ENCODE measurements at places on chromosomes 5 and 9.

DNA sequence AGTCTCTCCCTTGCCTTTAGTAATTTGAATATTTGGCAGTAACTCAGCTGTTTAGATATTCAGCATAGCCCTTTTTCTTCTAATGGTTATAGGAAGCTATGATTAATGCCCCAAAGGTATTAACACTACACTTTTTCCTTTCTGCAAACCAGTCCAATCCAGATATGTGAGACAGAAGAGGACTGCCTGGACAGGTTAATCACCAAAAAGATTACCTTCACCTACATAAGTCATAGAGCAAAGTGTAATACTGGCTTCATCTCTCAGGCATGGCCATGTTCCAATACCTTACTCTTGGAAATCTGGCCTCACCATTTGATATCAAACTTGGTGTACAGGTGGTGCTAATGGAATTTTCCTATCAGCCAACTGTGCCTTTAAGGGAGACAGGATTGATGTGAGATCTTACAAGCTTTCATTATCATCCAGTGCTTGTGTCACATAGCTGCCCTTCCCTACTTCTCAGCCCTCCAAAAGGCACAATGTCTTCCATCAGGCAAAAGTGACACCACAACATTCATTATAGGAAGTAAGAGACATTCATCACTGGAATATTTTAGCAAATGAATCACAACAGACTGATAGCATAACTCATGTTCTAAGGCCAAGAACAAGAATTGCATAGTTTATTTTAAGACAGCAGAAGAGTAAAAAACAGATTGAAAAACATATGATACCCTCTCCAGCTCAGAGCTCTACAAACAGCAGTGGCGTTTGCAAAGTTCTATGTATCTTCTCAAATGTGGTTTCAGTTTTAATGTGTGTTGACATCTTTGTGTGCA is 91.2 kb upstream of the PAM start:
- H3K4me3 ChIP-seq, result no peak overlapping the region
- DNase-seq, result no peak
- no peak overlapping the region for H3K27ac ChIP-seq
- H3K36me3 ChIP-seq, result no peaks in the 10 kb centered on the region

DNA sequence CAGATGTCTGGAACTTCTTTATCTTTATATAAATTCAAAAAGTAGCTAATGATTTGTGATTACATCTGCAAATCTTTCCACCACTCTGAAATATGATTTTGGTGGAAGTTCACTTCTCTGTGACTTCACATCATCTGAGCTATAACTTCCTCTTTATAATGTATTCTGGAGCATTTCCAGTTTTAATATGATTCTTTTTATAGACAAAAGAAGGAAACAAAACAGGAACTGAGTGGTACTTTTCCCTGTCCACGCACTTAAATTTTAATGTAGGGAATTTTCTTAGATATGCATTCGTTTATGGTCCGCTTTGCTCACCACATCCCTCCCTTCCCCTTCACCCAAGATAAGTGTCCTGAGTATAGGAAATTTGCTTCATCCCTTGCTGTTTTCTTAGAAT is 333.5 kb downstream of the CHSY3 start:
- H3K27ac ChIP-seq, result no peak overlapping the region
- no peaks in the 10 kb centered on the region for H3K27me3 ChIP-seq
- no peak overlapping the region for H3K4me3 ChIP-seq
- no peaks in the 10 kb centered on the region for H3K36me3 ChIP-seq

GRCh38 chr5:107809201-107810034 is 138.7 kb upstream of the EFNA5 start:
- H3K4me3 ChIP-seq, result no peak overlapping the region
- no peak overlapping the region for H3K27ac ChIP-seq
- H3K36me3 ChIP-seq, result no peaks in the 10 kb centered on the region
- no peaks in the 10 kb centered on the region for H3K4me1 ChIP-seq

DNA sequence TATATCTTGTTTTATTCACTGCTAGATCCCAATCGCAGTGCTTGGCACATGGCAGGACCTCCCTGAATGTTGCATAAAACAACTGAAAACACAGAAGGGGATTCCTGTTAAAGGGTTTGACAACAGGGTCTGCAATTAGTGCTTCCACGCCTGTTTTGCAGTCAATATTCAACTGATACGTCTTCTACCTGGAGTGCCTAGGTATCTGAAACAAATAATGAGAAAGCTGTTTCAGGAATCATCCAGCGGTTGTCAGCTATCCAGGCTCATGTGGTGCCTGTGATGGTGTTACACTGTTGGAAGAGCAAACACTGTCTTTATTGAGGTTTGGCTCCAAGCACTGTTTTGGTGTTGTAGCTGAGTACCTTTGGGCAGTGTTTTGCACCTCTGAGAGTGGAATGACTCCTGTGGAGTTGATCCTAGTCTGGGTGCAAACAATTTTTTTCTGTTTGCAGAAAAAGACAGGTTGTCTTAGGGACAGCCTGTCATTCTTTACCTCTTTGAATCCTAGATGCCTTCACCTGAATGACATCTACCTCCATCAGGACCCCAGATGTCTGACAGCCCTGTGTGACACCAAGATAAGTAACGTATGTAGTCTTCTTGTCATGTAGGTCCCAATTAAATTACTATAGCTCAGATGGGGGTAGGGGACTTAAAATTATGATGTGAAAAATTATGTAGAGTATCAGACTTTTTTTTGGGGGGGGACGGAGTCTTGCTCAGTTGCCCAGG is 14.8 kb upstream of the MATR3 start:
- H3K27ac ChIP-seq, result no peak overlapping the region
- H3K27me3 ChIP-seq, result no peaks in the 10 kb centered on the region

DNA sequence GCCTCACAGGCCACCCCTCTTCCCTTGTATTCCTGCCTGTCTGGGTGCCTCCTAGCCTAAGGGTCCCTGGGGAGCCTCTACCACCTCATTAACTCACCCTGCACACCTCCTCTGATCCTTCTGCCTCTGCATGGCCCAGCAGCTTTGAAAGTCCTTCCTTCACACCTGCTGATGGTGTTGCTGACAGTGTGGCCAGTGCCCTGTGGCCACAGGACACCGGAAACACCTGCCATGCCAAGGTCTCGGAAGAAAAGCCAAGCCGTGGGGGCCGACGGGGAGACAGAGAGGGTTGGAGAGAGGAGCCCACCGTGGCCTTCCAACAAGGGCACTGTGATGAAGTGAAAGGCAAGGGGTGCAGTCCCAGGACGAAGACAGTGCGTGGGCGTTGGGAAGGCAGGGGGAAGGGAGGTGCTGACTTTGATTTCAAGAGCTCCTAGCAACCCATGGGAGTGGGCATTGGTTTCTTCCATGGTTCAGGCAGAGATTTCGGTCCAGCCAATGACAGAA is 4.1 kb downstream of the BTNL9 start:
- no peaks in the 10 kb centered on the region for H3K4me1 ChIP-seq
- DNase-seq, result no peak
- no peak overlapping the region for H3K4me3 ChIP-seq
- H3K36me3 ChIP-seq, result no peaks in the 10 kb centered on the region
- H3K27me3 ChIP-seq, result peaks cover 10% of the 10 kb centered on the region

- peaks cover 14% of the 10 kb centered on the region for H3K36me3 ChIP-seq
- H3K4me1 ChIP-seq, result peaks cover 23% of the 10 kb centered on the region
- H3K4me3 ChIP-seq, result no peak overlapping the region
- no peak overlapping the region for H3K27ac ChIP-seq
These were observed 4.3 kb downstream of the ANAPC2 start for GRCh38 chr9:137183980-137184595.

- H3K27me3 ChIP-seq, result no peaks in the 10 kb centered on the region
- no peak overlapping the region for H3K27ac ChIP-seq
- no peaks in the 10 kb centered on the region for H3K4me1 ChIP-seq
- no peak for DNase-seq
- no peaks in the 10 kb centered on the region for H3K36me3 ChIP-seq
- H3K4me3 ChIP-seq, result no peak overlapping the region
These were observed 456.4 kb downstream of the GADD45G start for GRCh38 chr9:90061187-90061586.

DNA sequence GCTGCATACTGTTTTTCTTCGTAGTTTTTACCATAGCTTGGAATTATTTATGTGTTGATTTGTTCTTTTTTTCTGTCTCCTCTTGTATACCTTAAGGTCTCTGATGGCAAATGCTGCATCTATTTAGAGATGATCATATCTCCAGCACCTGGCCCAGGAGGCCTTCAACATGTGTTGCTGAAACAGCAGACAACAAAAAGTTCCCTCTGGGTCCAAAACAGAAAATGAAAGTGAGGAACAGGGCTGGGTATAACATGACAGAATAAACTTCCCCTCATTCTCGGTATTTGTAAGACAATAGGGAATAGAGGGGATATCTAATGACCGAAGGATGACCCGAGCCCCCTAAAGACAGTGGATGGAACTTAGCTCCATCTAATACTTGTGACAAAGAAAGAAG is 22.7 kb upstream of the PCSK1 start:
- H3K36me3 ChIP-seq, result no peaks in the 10 kb centered on the region
- no peak overlapping the region for H3K4me3 ChIP-seq
- H3K27ac ChIP-seq, result no peak overlapping the region
- no peaks in the 10 kb centered on the region for H3K4me1 ChIP-seq
- H3K27me3 ChIP-seq, result no peaks in the 10 kb centered on the region

DNA sequence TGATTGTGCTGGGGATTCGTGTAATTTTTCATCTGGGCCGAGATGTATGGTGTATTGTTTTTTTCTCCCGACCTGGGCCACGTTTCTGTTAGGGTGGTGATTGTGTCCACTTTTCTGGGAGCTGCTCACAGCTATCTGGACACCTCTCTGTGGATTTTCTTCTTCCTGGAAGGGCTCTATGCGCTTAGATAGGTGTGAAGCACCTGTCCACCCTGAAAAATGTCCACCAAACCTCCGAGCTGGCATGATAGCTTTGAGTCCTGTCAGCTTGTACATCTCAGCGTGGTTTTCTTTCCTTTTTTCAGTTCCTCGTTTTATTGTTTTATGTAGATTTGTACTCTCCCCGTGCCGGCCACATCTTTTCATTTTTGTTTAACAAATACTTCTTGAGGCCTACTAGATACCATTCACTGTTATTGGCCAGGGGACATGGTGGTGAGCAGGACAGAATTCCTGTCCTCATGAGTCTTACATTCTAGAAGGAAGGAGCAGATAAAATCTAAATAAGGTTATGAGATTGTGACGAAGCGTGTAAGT is 1.1 kb downstream of the UGCG start:
- DNase-seq, result no peak
- H3K4me1 ChIP-seq, result peaks cover 39% of the 10 kb centered on the region
- peak overlapping the region; percentile 87 for H3K4me3 ChIP-seq
- H3K36me3 ChIP-seq, result no peaks in the 10 kb centered on the region
- peak overlapping the region; percentile 80 for H3K27ac ChIP-seq

- no peaks in the 10 kb centered on the region for H3K4me1 ChIP-seq
- H3K27me3 ChIP-seq, result no peaks in the 10 kb centered on the region
- no peaks in the 10 kb centered on the region for H3K36me3 ChIP-seq
- DNase-seq, result no peak
These were observed 35.8 kb upstream of the ZNF608 start for GRCh38 chr5:124782262-124782661.

GRCh38 chr5:25862276-25862675 is 1176.1 kb downstream of the CDH9 start:
- H3K4me3 ChIP-seq, result no peak overlapping the region
- no peaks in the 10 kb centered on the region for H3K4me1 ChIP-seq
- H3K36me3 ChIP-seq, result no peaks in the 10 kb centered on the region
- no peak for DNase-seq

GRCh38 chr9:95816716-95817115 is 58.8 kb upstream of the ERCC6L2 start:
- H3K36me3 ChIP-seq, result no peaks in the 10 kb centered on the region
- no peak overlapping the region for H3K4me3 ChIP-seq
- H3K4me1 ChIP-seq, result no peaks in the 10 kb centered on the region
- no peaks in the 10 kb centered on the region for H3K27me3 ChIP-seq

DNA sequence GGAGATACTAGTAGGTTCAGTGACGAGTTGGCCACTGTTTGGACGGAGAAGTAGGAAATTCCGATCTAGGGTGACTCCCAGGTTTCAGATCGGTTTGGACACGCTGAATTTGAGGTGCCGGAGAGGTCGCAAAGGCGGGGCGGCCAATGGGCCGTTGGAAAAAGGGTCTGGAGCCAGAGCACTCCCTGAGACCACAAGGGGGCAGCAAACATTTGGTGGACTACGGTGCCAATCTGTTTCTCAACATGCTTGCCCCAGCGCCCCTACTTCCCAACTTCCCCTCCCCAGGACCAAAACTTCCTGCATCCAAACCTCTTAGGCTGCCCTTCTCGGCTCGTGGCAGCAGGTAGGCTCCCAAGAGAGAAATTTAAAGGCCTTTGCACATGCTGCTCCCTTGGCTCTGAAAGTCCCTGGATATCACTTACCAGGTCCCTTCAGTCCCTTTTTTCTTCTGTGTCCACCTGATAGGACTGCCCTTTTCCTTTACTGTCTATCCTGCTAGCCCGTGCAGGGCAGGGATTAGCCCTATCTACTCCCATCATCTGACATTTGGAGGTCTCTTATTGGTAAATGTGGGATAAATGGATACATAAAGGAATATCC is 992 bp upstream of the RPP25L start:
- DNase-seq, result peak; percentile 62
- H3K27ac ChIP-seq, result peak overlapping the region; percentile 87
- H3K4me1 ChIP-seq, result peaks cover 17% of the 10 kb centered on the region
- peaks cover 43% of the 10 kb centered on the region for H3K36me3 ChIP-seq

DNA sequence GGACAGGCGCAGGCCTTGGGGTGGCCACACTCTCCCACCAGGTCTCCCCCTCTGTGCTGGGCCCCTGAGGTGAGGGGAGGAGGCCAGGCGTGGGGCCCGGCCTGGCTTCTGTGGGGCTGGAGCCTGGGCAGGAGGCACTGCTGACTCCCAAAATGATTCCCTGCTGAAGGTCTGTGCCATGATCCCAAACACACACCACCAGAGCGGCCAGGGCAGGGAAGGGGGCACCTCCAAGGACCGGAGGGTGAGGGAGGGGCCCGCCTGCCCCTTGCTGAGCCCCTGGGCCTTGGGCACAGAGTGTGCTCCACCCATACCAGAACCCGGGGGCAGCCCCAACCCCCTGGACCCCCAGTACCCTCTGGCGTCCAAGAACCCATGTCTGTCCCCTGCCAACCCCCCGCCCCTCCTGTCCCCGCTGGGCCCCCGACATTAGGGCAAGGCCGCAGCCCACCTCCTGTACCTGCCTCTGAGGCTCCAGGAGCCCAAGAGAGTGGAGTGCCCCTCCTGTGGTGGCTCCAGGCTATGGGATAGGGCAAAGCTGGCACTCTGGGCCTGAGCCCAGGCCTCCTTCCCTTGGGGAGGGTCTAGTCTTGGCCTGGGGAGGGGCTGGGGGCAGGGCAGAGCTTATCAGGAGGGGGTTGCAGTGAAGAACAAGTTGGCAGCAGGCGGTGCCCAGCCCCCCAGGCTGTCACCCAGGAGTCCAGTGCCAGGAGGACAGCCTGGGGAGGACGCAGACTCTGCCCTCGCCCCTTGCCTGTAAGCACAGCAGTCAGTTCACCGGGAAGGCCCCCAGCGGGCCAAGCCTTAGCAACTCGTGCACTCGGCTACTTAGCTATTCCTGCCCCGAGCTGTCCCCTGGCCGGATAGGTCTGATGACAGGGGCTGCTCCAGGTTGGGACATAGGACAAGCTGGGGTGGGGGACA is 2.6 kb upstream of the EGFL7 start:
- H3K4me3 ChIP-seq, result no peak overlapping the region
- DNase-seq, result no peak
- no peaks in the 10 kb centered on the region for H3K36me3 ChIP-seq
- H3K4me1 ChIP-seq, result peaks cover 3% of the 10 kb centered on the region
- peaks cover 17% of the 10 kb centered on the region for H3K27me3 ChIP-seq

- no peak overlapping the region for H3K4me3 ChIP-seq
- H3K27me3 ChIP-seq, result no peaks in the 10 kb centered on the region
- H3K36me3 ChIP-seq, result no peaks in the 10 kb centered on the region
- no peaks in the 10 kb centered on the region for H3K4me1 ChIP-seq
These were observed 11.3 kb upstream of the EXOC3 start for GRCh38 chr5:431711-432050.

GRCh38 chr5:94544031-94544650 is 74.3 kb downstream of the KIAA0825 start:
- no peaks in the 10 kb centered on the region for H3K4me1 ChIP-seq
- H3K27ac ChIP-seq, result no peak overlapping the region
- H3K4me3 ChIP-seq, result no peak overlapping the region
- no peak for DNase-seq
- no peaks in the 10 kb centered on the region for H3K36me3 ChIP-seq
- H3K27me3 ChIP-seq, result no peaks in the 10 kb centered on the region

Data from naive thymus-derived CD4-positive, alpha-beta T cell (primary cell).